ENCODE measurements at places on chromosomes 16 and 17.

GRCh38 chr17:2060681-2061440 lies 6.0 kb downstream of the HIC1 start:
- DNase-seq, result no peak

DNA sequence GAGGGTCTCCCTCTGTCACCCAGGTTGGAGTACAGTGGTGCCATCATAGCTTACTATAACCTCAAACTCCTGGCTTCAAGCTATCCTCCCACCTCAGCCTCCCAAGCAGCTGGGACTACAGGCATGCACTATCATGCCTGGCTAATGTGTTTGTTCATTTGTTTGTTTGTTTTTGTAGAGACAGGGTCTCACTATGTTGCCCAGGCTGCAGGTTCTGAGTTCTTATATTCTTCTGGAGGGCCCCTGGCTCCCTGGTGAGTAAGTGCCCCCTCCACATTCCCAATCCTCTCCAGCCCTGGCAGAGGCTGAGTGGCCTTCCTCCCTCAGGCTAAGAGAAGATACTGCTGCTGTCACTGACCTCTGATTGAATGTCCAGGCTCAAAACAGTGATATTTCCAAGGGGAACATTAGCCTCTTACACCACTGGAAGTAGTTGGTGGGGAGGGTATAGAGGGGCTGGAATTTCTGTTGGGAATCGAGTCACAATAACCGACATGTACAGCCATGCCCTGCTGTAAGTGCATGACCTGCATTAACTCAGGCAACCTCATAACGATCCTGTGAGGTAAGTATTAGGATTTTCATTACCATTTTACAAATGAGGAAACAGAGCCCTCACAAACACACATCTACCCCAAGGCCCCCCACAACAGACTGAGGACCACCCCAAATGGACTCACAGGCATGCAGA lies 2.7 kb upstream of the ETV4 start:
- no peak for DNase-seq

GRCh38 chr17:57955183-57955931 lies at the start of gene CUEDC1:
TSS of gene CUEDC1 (minus strand) at chr17:57955412. CDS start at chr17:57885564, 69,848 bp downstream.
- DNase-seq, result peak; percentile 71

GRCh38 chr17:12599186-12599920 lies 66.3 kb upstream of the MYOCD start:
- no peak for DNase-seq

DNA sequence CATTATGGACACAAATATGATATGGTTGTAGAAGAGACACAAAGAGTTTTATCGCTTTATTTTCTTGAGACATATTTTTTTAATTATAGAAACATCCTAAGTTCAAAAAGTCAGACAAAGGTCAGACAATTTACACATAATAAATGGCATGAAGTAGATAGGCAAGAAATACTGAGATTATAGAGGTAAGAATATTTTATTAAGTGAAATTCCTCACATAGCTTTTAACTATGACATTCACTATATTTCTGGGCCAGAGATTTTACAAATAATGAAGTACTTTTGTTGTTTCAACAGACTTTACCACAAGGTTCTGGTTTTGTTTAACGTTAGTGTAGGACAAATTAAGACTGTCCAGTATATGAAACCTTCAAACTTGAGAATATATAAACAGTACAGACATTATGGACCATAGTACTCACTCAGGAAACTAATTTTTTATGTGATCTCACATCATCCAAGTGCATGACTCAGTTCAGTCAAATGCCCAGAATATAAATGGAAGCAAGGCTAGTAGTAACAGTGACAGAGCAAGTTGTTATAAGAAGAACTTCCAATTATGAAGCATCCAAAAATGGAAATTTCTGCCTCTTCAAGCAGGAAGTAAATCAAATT lies 394.8 kb downstream of the KCNJ2 start:
- DNase-seq, result no peak

DNA sequence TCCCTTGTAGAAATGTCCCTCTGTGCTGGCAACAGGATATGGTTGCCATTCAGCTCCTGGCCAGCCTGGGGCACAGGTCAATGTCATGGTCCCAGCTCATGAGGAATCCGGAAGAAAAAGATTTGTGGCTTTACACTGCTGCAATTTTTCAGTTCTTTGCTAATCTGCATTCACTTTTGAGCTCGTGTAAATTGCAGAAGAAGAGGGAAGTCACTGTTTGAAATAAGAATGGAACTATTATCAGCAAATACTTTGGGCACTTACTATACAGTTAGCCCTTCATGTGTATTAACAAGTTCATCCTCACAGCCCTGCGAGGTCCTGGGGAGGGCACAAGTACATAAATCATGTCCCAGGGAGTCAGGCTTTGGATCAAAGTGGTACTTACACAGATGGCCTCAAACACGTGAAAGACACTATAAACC lies 14.2 kb downstream of the SLC47A2 start:
- no peak for DNase-seq

DNA sequence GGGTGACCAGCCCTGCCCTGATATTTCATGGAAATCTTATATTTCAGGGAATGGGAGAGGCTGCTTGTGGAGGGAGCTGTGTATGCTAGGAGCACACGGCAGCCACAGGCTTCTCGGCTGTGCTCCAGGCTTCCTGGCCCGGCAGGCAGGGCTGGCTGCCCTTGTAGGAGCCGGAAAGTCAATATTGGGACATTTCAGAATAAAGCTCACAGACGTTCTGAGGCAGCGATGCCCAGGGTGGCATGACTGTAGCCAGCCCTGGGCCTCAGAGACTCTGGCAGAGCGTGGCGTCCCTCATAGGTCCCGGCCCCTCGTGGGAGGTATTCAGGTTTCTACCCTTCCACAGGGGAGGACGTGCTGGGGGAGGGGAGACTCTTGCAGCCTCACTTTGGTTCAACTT lies 65.7 kb downstream of the BANP start:
- DNase-seq, result no peak

DNA sequence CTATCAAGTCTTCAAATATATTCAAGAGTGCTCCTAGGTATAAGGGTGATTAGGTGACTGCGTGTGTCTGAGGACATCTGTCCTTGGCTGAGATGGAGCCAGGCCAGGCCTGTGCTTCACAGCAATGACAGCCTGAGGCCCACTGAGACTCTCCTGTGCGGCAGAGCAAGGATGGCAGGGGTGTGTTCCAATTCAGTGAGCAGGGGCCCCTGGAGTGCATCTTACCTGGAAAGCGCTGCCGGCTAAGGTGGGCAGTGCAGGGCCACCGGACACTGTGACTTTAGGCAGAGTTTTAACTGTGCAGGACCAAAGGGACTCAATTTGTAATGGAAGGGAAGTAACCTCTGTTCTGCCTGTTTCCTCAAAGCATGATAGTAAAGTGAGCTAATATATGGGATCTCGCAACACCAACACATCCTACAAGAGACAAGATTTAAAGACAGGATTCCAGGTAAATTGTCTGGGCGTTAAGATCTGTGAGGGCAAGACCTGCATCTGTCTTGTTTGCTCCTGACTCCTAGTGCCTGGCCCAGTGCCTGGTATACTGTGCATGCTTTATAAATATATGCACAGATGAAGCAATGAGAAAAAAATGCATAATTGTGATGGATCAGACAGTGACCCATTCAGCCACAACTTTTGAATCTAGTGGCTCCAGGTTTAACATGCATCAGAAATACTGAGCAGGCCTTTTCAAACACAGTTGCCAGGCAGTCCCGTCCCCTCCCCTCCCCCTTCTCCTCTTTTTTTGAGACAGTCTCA lies 86.7 kb downstream of the MRC2 start:
- DNase-seq, result no peak

GRCh38 chr17:31444026-31444425 lies 52.6 kb downstream of the RAB11FIP4 start:
- DNase-seq, result no peak

GRCh38 chr17:21302711-21303425 lies 18.4 kb downstream of the MAP2K3 start:
- DNase-seq, result no peak

DNA sequence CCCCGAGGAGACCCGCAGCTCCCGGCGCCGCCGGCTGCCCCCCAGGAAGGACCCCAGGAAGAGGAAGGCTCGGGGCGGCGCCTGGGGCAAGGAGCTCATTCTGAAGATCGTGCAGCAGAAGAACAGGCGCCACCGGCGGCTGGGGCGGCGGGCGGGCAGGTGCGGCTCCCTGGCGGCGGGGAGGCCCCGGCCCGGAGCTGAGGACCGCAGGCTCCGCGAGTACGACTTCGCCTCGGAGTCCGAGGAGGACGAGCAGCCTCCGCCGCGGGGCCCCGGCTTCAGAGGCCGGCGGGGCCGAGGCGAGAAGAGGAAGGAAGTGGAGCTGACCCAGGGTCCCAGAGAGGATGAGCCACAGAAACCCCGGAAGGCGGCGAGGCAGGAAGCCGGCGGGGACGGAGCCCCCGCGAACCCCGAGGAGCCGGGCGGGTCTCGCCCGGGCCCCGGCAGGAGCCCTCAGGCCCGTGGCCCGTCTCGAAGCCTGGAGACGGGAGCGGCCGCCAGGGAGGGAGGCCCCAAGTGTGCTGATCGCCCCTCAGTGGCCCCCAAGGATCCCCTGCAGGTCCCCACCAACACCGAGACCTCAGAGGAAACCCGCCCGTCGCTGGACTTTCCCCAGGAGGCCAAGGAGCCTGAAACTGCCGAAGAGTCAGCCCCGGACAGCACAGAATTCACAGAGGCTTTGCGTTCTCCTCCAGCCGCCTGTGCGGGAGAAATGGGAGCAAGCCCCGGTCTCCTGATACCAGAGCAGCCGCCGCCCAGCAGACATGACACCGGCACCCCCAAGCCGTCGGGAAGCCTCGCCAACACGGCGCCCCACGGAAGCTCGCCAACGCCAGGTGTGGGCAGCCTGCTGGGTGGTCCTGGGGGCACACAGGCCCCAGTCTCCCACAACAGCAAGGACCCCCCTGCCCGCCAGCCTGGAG lies 22.3 kb upstream of the ZFPM1 start:
- no peak for DNase-seq

DNA sequence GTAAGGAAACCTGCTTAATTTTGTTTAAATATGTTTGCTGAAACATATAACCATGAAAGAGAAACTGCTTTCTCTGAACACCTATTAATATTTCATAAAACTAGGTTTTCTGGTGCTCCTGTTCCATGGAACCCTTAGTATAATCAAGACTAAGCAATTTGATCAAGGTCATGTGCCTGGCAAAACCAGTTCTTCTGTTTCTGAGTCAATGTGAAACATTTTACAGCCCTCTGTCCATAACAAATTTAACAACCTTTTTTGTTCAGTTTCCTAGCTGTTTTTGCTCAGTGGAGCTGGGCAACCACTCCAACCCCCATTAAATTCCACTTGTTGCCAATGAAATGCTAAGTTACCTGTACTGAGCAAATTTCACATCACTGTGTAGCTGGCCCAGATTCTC lies 344.0 kb downstream of the CA10 start:
- DNase-seq, result no peak

DNA sequence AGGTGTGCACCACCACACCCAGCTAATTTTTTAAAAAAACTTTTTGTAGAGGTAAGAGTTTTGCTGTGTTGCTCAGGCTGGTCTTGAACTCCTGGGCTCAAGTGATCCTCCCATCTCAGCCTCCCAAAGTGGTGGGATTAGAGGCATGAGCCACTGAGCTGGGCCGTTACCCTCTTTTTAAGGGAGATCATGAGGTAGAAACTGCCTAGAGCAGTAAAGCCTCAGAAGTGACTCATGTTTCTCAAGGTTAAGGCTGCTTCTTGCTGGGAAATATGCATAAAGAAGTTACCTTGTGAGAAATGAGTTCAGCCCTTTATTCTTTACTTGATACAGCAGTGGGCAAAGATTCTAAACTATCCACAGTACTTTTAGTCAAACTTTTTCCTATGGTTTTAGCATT lies 38.2 kb downstream of the GRB2 start:
- DNase-seq, result peak; percentile 36

DNA sequence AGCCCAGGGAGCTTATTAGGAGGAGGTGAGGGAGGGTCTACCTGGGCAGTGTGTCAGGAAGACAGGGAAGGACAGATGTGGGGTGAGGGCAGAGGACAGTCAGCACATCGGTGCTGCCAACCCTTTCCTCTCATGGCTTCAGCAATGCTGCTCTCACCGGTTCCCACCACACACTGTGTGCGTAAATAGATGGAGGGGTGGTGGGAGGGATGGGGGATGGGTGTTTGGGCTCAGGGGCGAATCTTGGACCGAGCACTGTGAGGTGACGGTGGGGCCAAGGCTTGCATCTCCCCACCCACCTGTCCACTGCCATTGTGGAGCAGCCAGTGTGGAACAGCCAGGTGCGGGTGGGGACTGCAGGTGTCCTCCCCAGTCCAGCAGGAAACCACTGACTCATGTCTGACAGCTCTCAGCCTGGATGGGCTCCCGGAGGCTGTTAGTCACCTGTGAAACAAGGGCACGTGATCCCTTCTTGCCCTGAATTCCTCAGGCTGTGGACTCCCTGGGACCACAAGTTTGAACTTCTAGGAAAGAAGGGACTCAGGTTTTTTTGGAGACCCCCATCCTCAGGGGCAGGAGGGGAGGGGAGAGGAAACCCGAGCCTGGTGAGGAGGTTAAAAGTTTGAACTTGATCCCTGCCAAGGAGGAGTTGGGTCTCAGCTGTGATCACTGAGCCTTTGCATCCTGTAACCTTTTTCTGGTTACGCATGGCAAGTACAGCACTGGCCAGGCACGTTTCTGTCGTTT lies 42.7 kb upstream of the SMPD3 start:
- peak; percentile 97 for DNase-seq

DNA sequence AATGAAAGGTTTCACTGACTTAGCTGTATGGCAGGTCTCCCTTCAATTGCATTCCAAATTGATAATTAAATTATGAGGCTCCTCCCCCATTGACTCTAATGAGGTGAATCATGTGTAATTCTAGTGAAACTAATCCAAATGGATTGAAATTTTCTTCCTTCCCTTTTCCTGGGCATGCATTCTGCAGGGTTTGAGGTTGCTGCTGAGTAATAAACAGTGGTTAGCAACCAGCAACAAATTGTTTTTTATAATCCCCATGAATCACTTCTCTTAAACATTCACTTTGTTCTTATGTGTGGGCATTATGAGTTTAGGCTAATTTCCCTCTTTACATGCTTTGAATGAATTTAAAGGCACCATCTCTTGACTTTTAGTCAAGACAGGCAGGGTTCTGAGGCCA lies 43.4 kb downstream of the MYOCD start:
- no peak for DNase-seq

DNA sequence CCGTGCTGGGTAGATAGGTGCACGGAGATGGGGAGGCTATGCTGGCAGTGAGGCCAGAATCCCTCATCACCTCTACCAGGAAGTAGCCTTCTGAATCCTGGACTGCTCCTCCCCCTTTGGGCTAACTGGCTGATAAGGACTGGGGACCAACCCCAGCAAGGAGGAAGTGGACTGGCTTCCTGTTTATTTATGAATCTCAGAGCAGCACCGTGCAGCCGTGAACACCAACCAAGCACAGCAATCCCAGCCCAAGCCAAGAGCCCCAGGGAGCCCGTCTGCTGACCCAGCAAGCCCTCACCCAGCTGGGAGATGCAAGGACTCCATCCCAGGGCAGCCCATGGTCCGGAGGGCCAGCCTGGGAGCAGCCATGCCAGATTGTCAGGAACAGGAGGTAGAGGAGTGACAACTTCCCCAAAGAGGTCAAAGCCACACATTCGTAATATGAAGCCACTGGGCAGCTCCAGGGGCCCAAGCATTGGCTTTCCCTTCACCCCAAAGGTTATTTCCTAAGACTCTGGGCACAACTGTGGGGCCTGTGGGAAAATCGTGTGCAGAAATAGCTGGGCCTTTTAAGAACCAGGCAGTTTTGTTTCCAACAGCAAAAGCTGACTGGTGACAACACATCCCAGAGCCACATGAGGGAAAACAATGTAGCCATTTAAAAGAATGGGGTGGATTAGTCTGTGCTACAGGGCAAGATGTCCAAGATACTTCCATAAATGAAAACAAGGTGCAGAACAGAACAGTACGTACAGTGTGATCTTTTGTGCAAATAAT lies 23.9 kb downstream of the PHB1 start:
- no peak for DNase-seq

- DNase-seq, result no peak
Measured at GRCh38 chr17:43477832-43478634, 5.7 kb upstream of the DHX8 start.
